ENCODE measurements at places on chromosomes 1 and 21.

- no peak for DNase-seq
These were observed 139.4 kb upstream of the KIAA1614 start for GRCh38 chr1:180773210-180773865.

GRCh38 chr1:55285834-55286233, 70.7 kb upstream of the USP24 start:
- DNase-seq = no peak

GRCh38 chr1:154155251-154155650, 378 bp upstream of the NUP210L start:
- DNase-seq = no peak

- DNase-seq = no peak
These were observed 5.7 kb downstream of the AK5 start for GRCh38 chr1:77287535-77287934.

- DNase-seq = no peak
These were observed 46.1 kb upstream of the FBXO28 start for GRCh38 chr1:224067621-224068457.

DNA sequence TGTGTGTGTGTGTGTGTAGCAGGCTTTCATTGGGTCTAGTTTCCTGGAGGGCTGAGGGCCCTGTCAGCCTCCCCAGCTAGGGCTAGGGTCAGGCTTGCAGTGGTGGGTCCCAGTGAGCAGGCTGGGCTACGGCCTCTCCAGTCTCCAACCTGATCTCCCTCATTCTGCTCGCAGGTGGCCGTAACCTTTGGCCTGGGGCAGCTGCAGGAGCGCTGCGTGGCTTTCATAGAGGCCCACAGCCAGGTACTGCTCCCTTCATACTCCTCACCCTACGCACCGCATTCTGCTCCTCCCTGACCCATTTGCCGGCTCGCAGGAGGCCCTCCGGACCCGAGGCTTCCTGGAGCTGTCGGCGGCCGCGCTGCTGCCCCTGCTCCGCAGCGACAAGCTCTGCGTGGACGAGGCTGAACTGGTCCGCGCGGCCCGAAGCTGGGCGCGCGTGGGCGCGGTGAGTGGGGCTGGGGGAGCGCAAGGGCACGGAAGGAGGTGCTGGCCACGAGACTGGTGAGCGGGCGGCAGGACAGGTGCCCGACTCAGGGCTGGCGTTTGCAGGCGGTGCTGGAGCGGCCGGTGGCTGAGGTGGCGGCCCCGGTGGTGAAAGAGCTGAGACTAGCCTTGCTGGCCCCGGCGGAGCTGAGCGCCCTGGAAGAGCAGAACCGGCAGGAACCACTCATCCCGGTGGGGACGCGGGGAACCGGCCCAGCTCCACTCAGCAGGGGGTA, 4.7 kb downstream of the BTBD19 start:
- no peak for DNase-seq

GRCh38 chr1:23575226-23575810, 16.0 kb upstream of the ID3 start:
- DNase-seq = no peak

GRCh38 chr1:115430441-115431158, 92.6 kb upstream of the NGF start:
- no peak for DNase-seq

DNA sequence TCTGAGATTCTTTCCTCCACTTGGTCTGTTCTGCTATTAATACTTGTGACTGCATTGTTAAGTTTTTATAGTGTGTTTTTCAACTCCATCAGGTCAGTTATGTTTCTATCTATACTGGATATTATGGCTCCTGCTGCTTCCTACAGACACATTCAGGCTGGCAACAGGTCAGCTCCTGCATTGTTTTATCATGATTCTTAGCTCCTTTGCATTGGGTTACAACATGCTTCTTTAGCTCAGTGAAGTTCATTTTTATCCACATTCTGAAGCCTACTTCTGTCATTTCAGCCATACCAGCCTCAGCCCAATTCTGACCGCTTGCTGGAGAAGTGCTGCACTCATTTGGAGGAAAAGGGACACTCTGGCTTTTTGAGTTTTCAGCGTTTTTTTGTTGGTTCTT, 37.3 kb upstream of the F3 start:
- no peak for DNase-seq

- DNase-seq = no peak
These were observed 574 bp downstream of the ITPKB start for GRCh38 chr1:226738421-226738994.

- no peak for DNase-seq
These were observed 1770.9 kb downstream of the BRINP3 start for GRCh38 chr1:188706742-188707141.

GRCh38 chr1:203284411-203285123, 20.8 kb upstream of the BTG2 start:
- no peak for DNase-seq

- no peak for DNase-seq
These were observed 59.3 kb downstream of the WDR4 start for GRCh38 chr21:42819861-42820615.

DNA sequence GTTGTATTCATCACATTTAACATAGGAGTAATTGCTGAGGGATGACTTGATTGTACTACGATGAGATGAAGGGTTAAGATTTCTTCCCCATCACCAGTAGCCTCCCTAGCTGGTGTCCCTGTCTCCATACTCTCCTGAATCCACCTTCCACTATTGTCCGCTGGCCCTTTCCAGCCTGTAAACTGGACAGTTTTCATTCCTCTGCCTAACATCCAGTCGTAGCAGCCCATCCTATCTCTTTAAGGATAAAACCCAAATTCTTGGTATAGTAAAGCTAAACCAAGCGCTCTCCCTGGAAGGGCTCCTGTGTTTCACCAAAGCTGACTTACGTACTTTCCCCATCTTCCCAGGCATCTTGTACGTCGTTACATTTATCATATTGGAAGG, 670 bp downstream of the COX20 start:
- DNase-seq = no peak

GRCh38 chr1:125119024-125119441, 3934.3 kb downstream of the SRGAP2C start:
- DNase-seq = no peak
